Stimulated activated CD4-positive, alpha-beta T cell treated with anti-CD3 and anti-CD28 coated beads, TNF-alpha, amount 100 ng/mL, for 24 hours (primary cell): ENCODE measurements at places on chromosomes 7 and 10.

DNA sequence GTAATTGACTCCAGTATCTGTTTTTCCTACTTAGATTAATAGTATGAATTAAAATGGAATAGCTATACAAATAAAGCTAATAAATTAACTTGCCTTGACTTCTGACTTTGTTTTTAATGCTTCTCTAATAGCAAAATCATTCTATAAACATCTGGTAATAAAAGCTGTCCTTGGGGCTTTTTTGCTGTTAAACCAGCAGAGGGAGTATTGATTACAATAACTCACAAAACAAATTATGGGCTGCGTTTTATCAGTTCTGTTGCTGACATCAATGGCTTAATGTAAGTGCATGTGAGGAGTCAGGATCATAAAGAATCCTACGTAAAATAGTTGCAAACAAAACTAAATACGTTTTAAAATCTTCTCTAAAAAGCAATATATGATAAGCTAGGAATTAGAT lies 667.8 kb downstream of the PCDH15 start:
- no peak for DNase-seq

DNA sequence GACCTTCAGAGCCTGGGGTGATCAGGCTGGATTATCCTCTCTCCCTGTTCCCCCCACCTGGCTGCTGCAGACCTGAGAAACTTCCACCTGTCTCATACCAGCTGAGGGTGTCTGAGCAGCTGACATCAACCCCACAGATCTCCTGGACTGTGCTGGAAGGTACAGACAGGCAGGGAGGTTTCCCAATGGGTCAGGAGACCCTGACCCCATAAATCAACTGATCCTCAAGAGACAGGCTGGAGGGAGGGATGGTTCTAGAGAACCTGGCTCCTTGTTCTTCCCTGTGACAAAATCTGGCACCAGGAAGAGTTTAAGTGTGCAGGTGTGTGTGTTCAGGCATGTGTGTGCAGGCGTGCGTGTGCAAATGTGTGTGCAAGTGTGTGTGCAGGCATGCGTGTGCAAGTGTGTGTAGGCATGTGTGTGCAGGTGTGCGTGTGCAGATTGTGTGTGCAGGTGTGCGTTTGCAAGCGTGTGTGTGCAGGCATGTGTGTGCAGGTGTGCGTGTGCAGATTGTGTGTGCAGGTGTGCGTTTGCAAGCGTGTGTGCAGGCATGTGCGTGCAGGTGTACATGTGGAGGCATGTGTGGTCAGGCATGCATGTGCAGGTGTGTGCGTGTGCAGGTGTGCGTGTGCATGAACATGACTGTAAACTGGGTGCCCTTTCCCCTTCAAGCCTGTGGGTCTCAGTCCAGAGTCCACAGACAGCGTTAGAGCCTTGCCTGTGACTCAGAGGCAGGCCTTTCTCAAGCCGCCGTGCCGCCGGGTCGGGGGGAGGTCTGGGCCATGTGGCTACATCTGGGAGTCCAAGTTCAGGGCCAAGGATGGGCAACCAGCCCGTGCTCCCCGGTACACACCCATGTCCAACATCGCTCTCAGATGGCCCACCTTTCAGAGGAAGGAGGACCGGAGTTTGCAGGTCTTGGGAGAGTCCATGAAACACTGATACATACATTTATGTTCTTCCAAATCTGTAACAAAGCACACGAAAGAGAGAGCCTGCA lies 50.1 kb upstream of the ELN start:
- DNase-seq, result no peak

- no peak for DNase-seq
Observed at GRCh38 chr10:131972474-131973071, 9.2 kb downstream of the BNIP3 start.

GRCh38 chr10:28963539-28964221 lies 286.4 kb downstream of the BAMBI start:
- no peak for DNase-seq

GRCh38 chr7:143295870-143296269 lies 7.7 kb downstream of the CASP2 start:
- DNase-seq, result no peak

DNA sequence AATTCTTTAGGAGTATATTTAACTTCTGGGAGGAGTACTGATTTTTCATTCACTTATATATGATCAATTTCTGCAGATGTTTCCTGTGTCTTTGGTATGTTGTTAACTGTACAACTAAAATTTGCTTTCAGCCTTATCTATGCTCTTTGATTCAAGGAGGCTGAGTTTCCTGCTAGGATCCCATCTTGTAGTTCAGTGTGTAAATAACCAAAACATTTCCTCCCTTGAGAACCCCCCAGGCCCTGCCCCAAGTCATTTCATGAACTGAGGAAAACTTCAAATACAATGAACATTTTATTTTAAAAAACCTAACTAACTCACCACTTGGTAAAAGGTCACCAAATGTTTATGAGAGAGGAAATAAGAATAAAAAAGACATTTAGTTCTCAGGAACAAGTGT lies 55.5 kb downstream of the VWA2 start:
- DNase-seq, result no peak

GRCh38 chr7:102073931-102074880 lies 212.5 kb upstream of the SH2B2 start:
- DNase-seq, result no peak

DNA sequence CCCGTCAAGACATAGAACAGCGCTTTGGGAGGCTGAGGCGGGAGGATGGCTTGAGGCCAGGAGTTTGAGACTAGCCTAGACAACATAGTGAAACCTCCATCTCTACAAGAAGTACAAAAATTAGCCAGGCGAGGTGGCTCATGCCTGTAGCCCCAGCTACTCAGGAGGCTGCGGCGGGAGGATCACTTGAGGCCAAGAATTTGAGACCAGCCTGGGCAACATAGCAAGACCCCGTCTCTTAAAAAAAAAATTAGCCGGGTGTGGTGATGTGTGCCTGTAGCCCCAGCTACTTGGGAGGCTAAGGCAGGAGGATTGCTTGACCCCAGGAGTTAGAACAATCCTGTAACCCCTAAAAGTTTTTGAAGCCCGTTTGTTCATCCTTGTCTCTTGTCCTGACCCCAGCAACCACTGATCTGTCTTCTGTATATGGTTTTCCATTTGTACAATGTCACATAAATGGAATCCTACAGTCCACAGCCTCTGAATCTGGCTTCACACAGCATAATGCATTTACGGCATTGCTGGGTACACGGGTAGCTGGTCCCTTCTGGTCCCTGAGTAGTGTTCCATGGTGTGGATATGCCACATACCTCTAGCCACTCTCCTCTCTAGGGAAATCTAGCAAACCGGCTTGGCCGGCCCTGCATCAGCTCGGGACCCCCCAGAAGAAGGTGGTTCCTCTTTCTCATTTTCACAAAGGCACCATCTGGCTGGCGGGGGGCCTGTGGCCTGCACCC lies 8.4 kb downstream of the GTF2IRD1 start:
- DNase-seq, result no peak

- no peak for DNase-seq
Observed at GRCh38 chr7:100914879-100915447, 19.3 kb upstream of the ACHE start.

- DNase-seq, result no peak
Observed at GRCh38 chr10:78319371-78319770, 285.7 kb downstream of the RPS24 start.
